Stimulated activated CD8-positive, alpha-beta memory T cell treated with anti-CD3 and anti-CD28 coated beads, Interleukin-2, amount 100 ng/mL, for 1 hour (primary cell): ENCODE measurements at places on chromosomes 12 and 14.

DNA sequence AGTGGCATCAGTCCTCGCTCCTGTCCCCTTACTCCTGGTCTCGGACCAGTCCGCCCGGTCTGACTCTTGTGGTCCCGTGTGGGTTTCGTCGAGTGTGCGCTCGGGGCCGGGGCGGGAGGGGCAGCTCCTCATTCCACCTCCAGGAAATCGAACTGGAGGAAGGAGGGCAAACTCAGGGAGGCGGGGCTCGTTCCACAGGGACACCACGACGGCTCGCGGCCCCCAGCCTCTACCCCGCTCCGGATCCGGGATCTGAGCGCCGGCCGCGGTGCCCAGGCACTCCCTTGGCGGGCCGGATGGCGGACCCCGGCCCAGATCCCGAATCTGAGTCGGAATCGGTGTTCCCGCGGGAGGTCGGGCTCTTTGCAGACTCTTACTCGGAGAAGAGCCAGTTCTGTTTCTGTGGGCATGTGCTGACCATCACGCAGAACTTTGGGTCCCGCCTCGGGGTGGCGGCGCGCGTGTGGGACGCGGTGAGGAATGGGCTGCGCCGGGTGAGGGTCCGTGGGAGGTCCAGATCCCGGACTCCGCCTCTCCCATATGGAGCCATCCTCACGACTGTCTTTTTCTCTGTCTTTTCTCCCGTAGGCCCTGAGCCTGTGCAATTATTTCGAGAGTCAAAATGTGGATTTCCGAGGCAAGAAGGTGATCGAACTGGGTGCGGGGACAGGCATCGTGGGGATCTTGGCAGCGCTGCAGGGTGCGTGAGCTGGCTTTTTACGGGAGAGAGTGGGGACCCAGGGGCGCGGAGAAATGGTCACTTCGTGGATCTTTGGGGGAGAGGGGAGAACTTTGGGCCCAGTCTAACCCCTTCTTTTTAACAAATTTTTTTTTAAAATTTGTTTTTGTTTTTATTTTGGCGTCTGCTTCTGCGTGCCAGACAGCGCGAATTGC lies at the start of gene EEF1AKMT3:
Gene EEF1AKMT3 (plus strand): TSS at position 186 of the 894 bp plus-strand sequence. CDS start 111 bp downstream, at position 297.
- DNase-seq = no peak

- no peak for DNase-seq
Measured at GRCh38 chr14:31371646-31372045, 48.7 kb downstream of the HEATR5A start.

- no peak for DNase-seq
Measured at GRCh38 chr14:32513571-32514009, 184.5 kb downstream of the AKAP6 start.

DNA sequence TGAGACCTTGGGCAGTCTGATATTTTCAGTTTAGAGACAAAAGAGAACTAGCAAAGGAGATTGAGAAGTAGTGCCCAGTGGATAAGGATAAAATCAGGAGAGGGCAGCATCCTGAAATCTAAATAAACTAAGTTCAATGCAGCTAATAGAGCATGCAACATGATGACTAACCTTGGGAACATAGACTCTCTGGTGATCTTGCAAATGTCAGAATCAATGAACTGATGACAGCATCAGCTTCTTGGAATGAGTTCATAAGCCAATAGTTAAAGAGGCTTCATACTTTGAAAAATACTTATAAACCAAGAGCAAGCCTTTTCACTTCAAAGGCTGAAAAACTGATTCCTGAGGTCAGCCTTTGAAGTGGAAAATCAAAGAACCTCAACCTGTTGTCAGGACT lies 8.2 kb downstream of the TAS2R19 start:
- no peak for DNase-seq

GRCh38 chr12:90974286-90974685 lies 19.3 kb upstream of the CCER1 start:
- DNase-seq = no peak

DNA sequence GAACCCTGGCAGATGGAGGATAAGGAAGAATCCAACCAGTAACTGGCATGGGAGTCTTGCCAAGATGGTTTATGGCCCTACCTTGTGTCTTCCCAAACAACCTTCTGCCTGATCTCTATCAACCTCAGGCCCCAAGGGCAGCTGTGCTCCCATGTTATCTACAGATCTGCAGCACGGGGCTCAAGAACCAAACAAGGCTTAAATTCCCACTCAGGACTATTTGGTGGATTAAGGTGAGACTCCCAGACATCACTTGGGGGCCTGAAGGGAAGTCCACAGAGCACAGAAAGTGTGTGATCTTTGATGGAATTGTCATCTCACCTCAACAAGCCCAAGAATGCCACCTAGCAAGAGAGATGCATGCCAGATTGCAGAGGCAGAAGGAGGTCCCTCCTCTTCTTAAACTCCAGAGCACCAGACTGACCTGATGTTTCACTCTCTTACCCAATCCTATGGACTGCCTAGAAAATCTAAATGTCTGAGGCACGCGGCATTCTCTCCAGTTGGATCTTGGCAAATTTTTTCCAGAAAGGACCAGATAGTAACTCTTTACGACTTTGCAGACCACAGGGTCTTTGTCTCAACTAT lies 759.5 kb upstream of the TBX3 start:
- no peak for DNase-seq

- no peak for DNase-seq
Measured at GRCh38 chr12:106113824-106114446, 24.8 kb downstream of the NUAK1 start.

DNA sequence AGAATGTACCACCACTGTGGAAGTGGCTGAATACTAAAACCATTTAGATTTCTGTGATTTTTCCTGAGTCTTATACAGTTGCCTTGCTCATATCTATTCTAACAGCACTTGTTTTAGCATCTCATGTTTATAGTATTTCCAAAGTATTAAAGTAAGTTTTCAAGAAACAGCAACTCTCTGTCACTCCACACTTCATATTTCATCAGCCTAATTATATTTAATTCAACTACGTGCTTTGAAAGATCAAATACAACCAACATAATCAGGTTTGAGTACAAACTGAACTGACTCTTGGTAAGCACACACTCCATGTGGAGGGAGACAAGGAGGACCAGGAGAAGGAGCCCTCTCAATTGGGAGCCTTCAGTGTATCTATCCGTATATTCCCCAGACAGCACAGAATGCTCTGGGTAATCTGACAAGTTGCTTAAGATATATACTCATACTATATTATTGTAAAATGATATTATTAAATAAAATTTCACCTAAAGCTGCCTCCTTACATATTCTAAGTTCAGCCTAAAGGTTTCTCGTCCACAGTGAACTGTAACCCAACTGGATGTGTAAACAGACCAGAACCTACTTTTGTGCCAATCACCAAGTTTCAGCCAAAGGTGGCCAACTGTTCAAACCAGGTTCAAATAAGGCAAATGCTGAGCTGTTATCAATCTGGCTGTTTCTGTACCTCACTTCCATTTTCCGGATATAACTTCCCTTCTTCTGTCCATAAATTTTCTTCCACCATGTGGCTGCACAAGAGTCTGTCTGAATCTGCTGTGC lies 105.0 kb upstream of the RASSF8 start:
- DNase-seq = no peak

- no peak for DNase-seq
Measured at GRCh38 chr14:88983755-88984154, 159.3 kb downstream of the TTC8 start.

- DNase-seq = no peak
Measured at GRCh38 chr12:47750229-47750798, 8.4 kb downstream of the RAPGEF3 start.

- DNase-seq = no peak
Measured at GRCh38 chr12:114760151-114760877, 76.3 kb upstream of the TBX3 start.
